ENCODE measurements at places on chromosomes 11 and 22. TPM values are rescaled to one million over a fixed set of nuclear protein-coding genes. Genes with fewer than 3 reads are reported as not detected.

The FAM111B gene
- total RNA-seq = 13.1 TPM

- no peak for DNase-seq
These were observed 68.2 kb downstream of the SYT13 start for GRCh38 chr11:45217991-45218390.

DNA sequence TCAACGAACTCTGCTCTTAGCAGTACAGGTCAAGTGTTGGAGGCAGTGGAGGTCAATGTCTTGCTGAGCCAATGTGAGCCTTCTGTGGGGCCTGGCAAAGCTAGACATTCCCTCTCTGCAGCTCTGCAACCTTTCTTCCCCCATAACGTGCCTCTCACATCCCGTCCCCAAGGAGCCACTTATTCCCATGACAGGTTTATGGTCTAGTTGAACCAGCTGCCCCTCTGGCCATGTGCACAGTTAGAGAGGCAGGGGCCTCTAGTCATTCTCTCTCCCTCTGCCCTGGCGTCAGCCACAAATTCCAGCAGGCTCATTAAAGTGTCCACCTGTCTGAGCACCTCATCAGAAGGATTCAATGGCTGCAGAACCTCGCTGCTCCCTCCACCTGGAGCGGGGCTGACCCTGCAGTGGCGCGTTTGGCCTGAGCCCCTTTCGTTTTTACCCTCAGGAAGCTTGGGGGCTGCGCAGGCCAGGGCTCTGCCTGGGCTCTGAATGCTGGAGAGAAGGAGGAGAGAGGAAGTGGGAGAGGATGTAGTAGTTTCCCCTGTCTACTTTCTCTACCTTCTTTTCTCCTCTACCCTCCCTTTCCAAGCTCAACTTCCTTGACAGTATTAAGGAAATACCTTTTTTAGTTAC, 302.1 kb upstream of the B3GAT1 start:
- no peak for DNase-seq

- peak; percentile 63 for DNase-seq
These were observed 7.6 kb upstream of the KCTD14 start for GRCh38 chr11:78030429-78031325.

GRCh38 chr11:12673601-12673923, 659 bp upstream of the TEAD1 start:
- no peak for DNase-seq

The TSGA10IP gene
- 7.3 TPM for total RNA-seq

DNA sequence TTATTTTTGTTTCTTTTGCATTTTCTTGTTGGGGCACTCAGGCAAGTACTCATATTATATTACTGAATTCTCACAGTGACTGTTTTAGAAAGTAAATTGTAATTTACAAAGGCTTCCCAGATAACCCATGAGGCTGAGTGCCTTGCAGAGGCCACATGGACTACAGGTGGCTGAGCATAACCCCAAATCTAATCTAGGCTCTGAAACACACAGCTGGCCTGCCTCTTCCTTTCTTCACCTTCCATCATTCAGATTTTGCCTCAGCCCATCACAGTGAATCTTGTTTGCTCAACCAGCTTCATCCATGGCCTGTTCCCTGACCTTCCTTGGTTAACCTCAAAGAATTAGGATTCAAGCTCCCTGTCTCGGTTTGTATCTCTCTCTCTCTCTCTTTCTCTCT, 78.5 kb upstream of the PRDM11 start:
- no peak for DNase-seq

- DNase-seq = no peak
These were observed 503.7 kb downstream of the NTM start for GRCh38 chr11:131874070-131874469.

DNA sequence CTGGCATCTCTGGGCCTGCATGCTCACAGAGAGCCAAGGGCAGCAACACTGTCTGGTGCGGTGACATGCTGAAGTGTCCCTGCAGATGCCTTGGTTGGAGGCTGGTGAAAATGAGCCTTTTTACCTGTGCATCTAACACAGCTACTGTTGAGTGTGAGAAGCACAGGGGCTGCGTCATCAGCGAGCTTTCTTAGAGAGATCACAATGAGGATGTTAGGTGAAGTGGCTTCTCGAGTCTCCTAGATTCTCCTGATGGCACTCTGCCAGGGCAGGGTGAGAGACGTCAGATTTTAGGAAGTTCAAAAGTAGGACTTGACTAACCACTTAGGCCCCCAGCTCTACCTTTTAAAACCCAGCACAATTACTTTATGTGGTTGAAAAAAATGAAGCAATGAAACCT, 3.6 kb upstream of the SLC15A3 start:
- no peak for DNase-seq

DNA sequence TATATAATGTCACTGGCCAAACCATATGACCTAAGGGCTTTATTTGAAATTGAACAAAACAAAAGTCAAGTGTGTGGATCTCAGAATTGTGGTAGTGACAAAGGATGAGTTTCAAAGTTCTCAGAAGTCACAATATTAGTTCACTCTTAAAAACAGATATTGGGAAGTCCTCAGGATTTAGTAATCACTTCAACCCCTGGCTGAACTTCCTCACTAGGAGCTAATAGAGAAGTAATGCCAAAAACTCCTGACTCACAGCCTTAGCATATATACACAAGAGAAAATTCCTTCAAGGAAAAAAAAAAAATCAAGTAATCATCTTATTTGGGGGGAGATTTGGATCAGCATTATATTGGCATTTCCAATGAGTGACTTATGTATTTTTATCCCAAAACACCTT, 75.6 kb upstream of the APOA1 start:
- DNase-seq = no peak

GRCh38 chr11:69480547-69481392, 693 bp upstream of the LINC01488 start:
- no peak for DNase-seq

DNA sequence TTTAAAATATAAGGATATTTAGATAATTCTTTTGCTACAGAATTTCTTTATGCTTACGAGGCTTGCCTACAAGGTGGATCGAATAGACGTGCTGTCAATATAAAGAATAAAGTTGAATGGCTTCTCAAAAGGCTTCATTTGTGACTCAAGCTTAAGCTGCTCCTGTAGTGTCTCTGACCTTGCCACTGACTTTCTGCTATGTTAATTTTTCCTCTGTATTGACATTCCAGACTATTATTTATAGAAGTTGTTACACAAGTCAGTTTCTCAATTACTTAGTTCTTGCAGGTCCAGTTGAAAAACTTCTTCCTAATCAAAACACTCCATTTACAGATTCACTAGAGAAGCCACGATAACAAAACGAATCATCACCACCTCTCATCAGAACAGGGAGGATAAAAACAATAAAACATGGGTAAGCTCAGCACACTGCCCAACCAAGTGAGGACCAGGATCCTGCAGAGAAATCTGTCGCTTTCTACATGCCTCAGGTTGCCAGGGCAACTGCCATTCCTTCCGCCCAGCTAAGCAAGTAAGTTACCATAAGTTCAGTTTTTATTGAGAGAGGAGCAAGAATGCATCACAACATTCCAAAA, 39.0 kb upstream of the CHKA start:
- peak; percentile 25 for DNase-seq

The HBG1 gene
- not detected for total RNA-seq

Data from neural progenitor cell (in vitro differentiated cells).